CD4-positive, alpha-beta T cell treated with Interleukin-6 for 4 hours (primary cell): ENCODE measurements at places on chromosomes 5 and 9.
A peak's percentile ranks its signal among the peaks of the same experiment; 100 is the strongest.

DNA sequence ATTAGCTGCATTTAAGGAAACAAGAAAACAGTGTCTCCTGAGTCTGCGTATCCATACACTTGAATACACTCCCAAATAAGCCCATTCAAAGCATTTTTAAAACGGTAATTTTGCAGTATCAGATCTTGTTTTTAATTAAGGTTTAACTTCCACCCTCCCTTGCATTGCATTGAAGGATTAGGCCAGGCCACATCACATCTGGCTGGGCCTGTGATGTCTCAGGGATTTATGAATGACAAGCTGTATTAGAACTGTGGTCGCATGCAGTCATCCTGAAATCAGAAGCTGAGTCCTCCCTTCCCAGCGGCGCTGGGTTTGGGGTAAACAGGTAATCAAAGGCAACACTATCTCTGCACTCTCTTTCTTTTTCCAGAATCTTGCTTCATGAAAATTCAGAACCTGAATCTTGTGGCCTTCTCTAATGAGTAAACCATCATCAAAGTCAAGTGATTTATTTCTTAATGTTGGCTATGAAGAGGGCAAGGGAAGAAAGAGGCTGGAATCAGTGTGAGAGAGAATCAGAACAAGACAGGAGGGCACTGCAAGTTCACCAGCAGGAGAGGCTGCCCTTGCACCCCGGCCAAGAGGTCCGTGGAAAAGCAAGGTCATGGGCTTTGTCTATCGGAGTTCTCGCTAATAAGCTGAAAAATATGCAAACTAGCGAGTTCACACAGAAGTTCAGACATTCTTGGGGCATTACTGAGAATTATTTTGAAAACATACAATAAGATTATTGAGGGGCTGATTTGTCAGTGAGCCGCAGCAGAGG is 80.0 kb upstream of the ZSWIM6 start:
- DNase-seq = no peak

DNA sequence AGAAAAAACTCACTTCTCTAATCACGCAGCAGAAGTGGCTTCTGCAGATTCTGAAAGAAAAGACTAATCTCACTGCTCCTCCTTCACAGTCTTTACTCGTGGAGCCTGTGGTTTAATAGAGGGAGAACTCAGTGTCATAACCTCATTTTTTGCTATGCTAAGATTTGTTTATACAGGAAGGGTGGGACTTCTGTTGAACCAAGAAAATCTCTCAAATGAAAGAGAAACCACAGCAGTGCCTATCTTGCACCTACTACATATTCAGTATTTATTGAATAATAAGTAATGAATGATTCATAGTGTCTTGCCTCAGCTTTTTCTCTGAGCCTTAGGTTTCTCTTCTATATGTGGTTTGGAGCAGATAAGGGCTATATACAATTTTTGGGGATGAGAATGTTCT is 136.1 kb upstream of the DMAC1 start:
- peak; percentile 9 for DNase-seq

- no peak for DNase-seq
Observed at GRCh38 chr9:112162621-112163413, 12.3 kb downstream of the SUSD1 start.

- no peak for DNase-seq
Observed at GRCh38 chr5:126481243-126481642, 58.0 kb downstream of the GRAMD2B start.

DNA sequence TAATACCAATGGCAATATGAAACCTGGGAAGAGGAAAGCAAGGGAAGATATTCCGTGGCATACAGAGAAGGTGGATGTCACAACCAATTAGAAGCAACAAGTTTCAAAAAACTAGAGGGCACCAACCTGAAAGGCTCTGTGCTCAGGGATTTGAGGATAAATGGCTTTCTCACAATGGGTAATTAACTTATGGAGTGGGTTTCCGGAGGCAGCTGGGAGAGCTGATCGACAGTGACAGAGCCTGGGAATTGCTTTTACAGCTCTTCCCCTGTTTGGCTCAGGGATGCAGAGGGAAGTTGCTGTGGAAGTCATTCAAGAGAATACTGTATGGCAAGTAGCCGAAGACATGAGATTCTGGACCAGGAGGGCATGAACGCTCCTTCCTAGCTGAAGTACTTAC is 237.0 kb downstream of the KIF4B start:
- DNase-seq = no peak

DNA sequence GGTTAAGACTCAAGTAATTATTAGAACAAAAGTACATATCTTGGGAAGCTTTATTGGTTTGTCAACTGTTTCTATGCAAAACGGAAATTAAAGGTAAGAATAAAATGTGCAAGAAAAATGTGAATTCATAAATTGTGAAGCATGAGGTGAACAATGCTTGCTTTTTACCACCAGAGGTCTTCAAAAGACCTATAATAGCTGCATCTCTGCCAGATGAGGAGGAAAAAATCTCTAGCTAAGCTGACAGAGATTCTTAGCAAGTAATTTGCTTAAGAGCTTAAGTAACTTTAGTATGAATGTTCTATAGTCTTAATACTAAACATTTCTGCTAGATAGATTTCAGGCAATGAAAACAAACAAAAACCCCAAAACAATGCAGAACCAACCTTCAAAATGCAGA is 54.1 kb downstream of the MRPS30 start:
- DNase-seq = no peak

DNA sequence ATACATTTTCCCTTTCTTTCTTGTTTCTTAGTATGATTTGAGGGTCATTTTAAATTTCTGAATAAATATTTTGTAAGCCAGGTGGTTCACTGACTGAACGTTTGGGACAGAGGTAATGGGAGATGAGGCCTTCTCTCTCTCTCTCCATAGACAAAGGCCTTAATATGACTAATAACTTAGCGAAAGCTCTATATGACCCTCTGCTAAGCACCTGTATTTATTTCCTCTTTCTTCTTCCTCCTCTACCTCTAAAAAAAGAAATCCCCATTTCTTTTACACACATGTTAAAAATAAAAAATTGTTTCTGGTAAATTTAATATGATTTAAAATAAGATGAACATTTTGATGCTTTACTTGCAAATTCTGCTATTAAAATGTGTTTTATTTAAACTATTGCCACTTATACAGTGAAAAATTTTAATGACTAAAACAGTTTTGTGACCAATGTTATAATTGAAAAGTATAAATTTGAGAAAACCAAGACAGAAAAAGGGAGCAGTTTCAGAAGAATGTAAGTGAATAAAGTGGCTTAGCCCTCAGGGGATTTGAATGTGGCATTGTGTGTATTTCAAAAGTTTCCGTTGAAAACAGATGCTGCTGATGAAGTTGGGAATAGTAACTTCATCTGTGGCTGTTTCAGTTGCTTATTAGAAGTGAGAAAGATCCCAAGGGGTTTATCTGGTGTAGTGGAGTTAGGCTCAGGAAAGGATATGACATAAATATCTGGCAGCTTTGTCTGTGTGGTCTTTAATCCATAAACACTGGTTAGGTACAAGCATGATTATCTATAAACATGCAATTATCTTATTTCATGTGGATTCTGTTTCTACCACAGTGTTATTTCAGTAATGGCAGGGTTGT is 128.6 kb upstream of the GRHPR start:
- DNase-seq = no peak

GRCh38 chr5:135606431-135606830 is 27.6 kb upstream of the CXCL14 start:
- no peak for DNase-seq

DNA sequence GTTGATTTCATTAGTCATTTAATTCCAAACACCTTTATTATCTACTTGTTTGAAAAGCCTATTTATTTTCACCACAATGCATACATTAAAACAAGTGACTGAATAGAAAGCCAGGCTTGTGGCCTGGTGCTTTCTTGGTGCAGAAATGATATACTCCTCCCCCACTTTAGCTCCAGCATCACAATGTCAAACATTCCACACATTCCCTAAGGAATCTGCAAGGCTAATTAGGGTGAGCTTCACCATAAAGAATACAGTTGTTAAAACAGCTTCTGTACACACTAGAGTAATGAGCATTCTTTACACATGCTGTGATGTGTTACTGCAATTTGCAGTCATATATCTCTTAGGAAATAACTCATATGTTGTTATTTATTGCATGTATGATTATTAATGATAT is 705.7 kb downstream of the CETN3 start:
- no peak for DNase-seq

- DNase-seq = peak; percentile 97
Observed at GRCh38 chr9:136539427-136540421, 6.1 kb downstream of the NOTCH1 start.

- DNase-seq = no peak
Observed at GRCh38 chr5:96940586-96940985, 4.7 kb downstream of the LNPEP start.

DNA sequence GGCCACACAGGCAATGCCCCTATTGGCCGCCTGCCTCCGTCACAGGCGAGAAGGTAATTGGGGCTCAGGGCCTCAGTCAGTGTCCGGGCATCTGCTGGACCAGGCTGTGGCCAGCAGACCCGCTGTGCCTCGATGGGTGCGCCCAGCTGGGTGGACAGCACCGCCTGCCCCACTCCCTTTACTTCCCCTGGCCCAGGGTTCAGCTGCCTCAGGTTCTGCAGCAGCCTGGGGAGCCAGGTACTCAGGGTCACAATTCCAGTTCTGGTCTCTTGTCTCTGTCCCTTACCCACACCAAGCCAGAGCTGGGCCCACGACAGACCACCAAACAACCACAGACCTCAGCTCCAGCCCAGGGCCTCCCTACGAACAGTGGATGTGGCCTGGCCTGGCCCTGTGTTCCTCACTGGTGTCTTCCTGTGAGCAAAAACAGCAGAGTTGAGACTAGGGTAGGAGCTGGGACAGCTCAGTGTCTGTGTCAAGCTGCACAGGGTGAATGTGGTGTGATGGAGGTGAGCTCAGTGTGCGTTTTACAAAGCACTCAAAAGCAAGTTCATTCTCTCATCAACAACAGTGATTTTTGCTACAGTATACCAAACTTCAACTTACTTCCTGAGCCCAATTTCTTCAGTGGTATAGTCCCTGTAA is 33.4 kb upstream of the SUSD3 start:
- peak; percentile 61 for DNase-seq

- no peak for DNase-seq
Observed at GRCh38 chr5:96597438-96598020, 64.6 kb upstream of the CAST start.
